ENCODE measurements at places on chromosomes 4 and X. TPM values are rescaled to one million over a fixed set of nuclear protein-coding genes. Genes with fewer than 3 reads are reported as not detected.

The AADAT gene
- 3.9 TPM for total RNA-seq

The HS3ST1 gene
- under 0.01 TPM for total RNA-seq

The MOSPD2 gene
- total RNA-seq = 17.9 TPM

The DCAF8L2 gene
- under 0.01 TPM for total RNA-seq

The GYG2 gene
- total RNA-seq = 9.3 TPM

The SLC10A4 gene
- 0.15 TPM for total RNA-seq

The HGFAC gene
- not detected for total RNA-seq

The PNMA6F gene
- not detected for total RNA-seq

The SPATA18 gene
- 44.8 TPM for total RNA-seq

The SLC16A2 gene
- 25.1 TPM for total RNA-seq

The ADH4 gene
- total RNA-seq = not detected

The MFAP3L gene
- total RNA-seq = 1.5 TPM

The CT47C1 gene
- not detected for total RNA-seq

The NUDT9 gene
- 13.7 TPM for total RNA-seq

The RAP1GDS1 gene
- 95.7 TPM for total RNA-seq

The MTHFD2L gene
- 10.8 TPM for total RNA-seq

The GASK1B gene
- total RNA-seq = 77.5 TPM

The CCKAR gene
- 25.2 TPM for total RNA-seq

The MAGEA12 gene
- total RNA-seq = not detected

The DUSP9 gene
- total RNA-seq = under 0.01 TPM

The NEXMIF gene
- total RNA-seq = not detected

The FRG2 gene
- total RNA-seq = not detected

The DAPP1 gene
- total RNA-seq = not detected

The NUDT10 gene
- 5.2 TPM for total RNA-seq

The LUZP4 gene
- total RNA-seq = not detected

The EFHC2 gene
- total RNA-seq = 0.29 TPM

The NPFFR2 gene
- not detected for total RNA-seq

The GPR82 gene
- total RNA-seq = not detected

The SULT1B1 gene
- total RNA-seq = under 0.01 TPM

The ITIH6 gene
- not detected for total RNA-seq

The COX7B2 gene
- total RNA-seq = not detected

The UGT2B17 gene
- total RNA-seq = not detected

The NLGN3 gene
- 2.3 TPM for total RNA-seq

The TRIML1 gene
- total RNA-seq = not detected

The CXCL5 gene
- 0.73 TPM for total RNA-seq

The FGF13 gene
- total RNA-seq = 30.6 TPM

The MND1 gene
- total RNA-seq = 2.2 TPM

The HOPX gene
- total RNA-seq = 12.9 TPM

The DHX15 gene
- total RNA-seq = 103 TPM

The HAUS3 gene
- total RNA-seq = 11.8 TPM

The NXF3 gene
- not detected for total RNA-seq

The RNF128 gene
- total RNA-seq = 7.4 TPM

The ZC4H2 gene
- total RNA-seq = 5.8 TPM

The ANAPC4 gene
- 42.2 TPM for total RNA-seq

The PDE6B gene
- total RNA-seq = not detected

The NPY2R gene
- total RNA-seq = not detected

The SPACA5 gene
- not detected for total RNA-seq

The MAGEA1 gene
- total RNA-seq = not detected

The HAUS7 gene
- total RNA-seq = 13.7 TPM

The G6PD gene
- total RNA-seq = 141 TPM
